Renal cortical epithelial cell (primary cell): ENCODE measurements at places on chromosomes 5 and 9. TPM values are rescaled to one million over a fixed set of nuclear protein-coding genes. Genes with fewer than 3 reads are reported as not detected.

- DNase-seq = no peak
These were observed 56.4 kb downstream of the ALDH7A1 start for GRCh38 chr5:126538579-126538978.

- no peak for DNase-seq
These were observed 135.4 kb upstream of the IER5L start for GRCh38 chr9:129313331-129313955.

GRCh38 chr5:151406322-151406947, 41.0 kb upstream of the SLC36A1 start:
- peak; percentile 26 for DNase-seq

- no peak for DNase-seq
These were observed 362.0 kb downstream of the SPOCK1 start for GRCh38 chr5:137136991-137137632.

IFNK gene
- total RNA-seq = not detected in 2 replicates

GRCh38 chr5:59830536-59831200, 62.9 kb downstream of the PDE4D start:
- no peak for DNase-seq

CNTNAP3 gene
- total RNA-seq = 1.9 and 2.2 TPM in 2 replicates

INIP gene
- total RNA-seq = 22.4 and 43.0 TPM in 2 replicates

DNA sequence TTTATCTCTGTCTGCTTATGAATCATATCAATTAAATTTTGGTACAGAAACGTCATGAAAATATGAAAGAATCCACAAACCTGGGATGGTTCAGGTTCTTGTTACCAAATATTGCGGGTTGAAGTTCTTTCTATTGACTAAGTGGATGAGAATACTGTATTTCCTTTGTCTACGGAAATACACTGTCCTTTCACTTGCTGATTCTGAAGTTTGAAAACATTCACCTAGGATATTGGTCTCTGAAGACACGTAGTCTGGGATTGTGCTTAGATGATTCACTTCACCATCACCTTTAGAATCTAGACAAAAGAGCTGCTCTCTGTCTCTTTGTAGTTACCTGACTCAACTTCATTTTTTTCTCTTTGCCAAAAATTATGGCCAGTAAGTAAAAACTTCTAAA, 222.4 kb downstream of the FBN2 start:
- DNase-seq = no peak

DNA sequence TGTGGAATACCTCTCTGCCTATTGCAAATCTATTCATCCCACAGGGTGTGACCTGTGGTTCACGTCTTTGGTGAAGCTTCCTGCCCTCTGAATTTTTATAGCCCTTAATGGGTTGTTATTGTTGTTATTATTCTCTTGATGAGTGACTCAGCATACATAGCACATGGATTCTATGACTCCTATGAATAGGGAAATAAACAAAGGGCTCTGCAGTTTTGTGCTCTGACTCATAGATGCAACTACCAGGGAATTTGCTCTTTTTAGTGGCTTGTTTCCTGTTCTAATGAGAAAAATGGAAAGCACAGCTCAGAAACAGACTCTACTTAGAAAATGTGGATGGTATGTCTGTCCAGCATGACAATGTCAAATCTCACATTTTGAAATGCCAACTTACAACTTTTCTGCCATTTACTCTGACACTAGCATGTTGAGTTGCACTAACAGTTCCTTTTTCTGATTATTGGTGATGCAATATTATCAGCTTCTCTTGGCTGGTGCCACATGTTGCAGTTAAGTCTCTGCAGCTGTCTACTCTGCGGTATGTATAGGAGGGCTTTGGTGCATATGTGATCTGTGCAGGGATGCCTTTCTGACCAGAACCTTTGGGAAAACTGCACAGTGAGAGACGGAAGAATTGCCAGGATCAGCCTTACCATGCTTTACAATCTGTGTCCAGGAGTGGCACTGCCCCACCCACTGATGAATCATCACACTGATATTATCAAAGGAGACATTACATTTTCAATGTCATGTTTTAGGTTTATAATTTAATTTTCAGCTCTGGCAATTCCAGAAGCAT, 996.4 kb upstream of the WWC1 start:
- DNase-seq = peak; percentile 99

SHC3 gene
- total RNA-seq = 1.1 and 2.1 TPM in 2 replicates

DNA sequence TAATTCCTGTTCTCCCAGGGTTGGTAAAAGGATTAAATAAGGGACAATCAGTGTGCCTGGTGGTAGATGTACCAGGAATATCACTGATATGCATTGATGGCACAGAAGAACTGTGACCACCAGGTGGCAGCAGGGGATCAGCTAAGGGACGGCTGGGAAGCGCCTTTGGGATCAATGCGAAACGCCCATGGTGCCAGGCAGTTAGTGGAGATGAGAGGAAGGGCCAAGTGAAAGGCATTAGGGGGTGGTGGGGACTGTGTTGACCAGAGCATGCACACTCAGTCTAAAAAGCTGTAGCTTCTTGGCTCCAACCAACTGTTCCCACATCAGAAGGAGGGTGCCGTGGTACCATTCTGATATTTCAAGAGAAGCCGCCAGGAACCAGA, 55.6 kb downstream of the ARHGEF37 start:
- peak; percentile 69 for DNase-seq

- DNase-seq = no peak
These were observed 49.2 kb downstream of the TIMD4 start for GRCh38 chr5:156913719-156914370.

ZFP37 gene
- total RNA-seq = 1.6 and 5.2 TPM in 2 replicates

DNA sequence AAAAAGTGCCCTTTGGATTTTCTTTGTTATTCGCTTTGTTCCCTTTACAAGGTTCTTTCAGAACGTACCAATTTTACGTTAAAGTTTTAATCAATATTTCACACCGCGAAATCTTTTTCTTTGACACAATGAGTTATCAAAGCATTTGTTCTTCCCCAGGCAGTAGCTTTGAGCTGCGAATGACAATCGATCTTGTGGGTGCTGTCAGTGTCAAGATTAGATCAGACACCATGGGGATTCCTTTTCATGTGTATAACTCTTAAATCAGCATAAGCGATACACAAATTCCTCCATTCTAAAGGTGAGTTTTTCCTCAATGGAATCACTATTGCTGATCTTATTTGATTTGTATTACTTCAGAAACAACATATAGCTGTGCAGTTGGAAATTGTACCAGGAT, 145.5 kb downstream of the ST8SIA4 start:
- no peak for DNase-seq

DNA sequence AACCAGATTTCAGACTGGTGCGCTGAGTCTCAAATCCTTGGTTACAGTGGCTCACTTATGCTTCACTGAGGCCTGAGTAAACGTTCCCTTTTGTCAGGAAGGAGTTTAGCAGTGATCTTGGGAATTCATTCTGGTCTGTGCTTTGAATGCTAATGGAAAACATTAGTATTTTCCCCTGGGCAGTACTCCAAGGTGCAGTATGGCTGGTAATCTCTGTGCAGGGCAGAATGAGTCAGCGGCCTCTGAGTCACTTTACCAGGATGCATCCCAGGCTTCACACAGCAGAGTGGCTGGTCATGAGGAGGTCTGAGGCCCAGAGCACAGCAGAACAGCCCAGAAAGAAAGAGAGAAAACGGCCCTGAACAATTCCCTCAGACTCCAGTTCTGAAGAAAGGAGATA, 54.0 kb downstream of the PCA3 start:
- DNase-seq = peak; percentile 99

- no peak for DNase-seq
These were observed 46.2 kb downstream of the FRMD3 start for GRCh38 chr9:83491995-83492394.

DNA sequence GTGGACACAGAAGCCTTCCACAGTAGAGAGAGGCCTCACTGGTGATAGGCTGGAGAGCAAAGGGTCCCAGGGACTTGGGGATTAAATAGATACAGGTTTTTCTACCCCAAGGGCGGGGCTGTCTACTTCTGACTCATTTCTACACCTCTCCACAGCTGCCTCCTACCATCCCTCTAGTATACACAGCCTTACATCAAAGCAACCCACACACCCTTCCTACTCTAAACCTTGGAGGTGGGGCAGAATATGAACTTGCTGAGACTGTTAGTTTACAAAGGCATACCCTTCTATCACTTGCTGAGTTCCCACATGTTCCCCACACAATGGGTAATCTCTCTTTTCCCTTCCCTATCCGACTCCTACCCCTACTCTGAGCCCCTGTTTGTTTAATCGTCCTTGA, 19.9 kb upstream of the PCA3 start:
- DNase-seq = no peak

- DNase-seq = no peak
These were observed 75.3 kb downstream of the INSYN2B start for GRCh38 chr5:169905017-169905416.

IFNA13 gene
- total RNA-seq = not detected in 2 replicates

SAPCD2 gene
- total RNA-seq = 0.99 and 12.0 TPM in 2 replicates

DNA sequence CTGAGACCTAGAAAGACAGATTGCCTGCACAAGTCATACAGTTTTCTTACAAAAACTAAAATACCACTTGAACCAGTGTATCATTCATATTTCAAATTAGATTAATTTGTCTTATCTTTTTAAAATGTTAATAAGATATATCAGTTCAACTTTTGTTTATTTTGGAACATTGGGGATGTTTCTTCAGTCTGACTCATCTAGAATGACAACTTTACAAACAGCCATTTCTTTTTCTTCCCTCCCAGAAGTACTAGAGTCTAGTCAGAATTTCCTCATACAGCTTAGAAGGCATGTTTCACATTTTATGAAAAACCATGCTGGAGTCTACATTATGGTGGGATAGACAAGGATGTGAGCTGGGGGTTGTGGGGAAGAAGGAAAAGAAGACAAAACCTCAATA, 262.5 kb downstream of the NFIB start:
- no peak for DNase-seq

DNA sequence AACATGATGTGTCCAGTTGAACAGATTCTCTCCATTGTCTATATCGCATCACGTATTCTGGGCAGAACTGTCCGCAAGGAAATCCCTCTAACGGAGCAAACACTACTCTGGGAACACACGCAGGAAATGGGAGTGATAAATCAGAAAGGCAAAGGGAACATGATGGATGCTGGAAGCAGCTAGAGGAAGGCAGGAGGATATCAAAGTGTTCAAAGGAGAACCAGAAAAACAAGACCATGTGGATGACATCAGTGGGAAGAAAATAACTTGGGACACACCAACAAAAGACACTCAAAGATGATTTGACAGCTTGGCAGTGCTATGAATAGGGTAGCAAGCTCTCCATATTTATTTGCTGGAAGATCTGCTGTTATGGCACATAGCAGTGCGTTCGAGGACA, 142.9 kb downstream of the PLK2 start:
- DNase-seq = no peak

TAF11L5 gene
- total RNA-seq = not detected in 2 replicates

SHISAL2B gene
- 0.20 TPM in 1 of 2 replicates, not detected in the other for total RNA-seq

ADAM19 gene
- total RNA-seq = 6.2 and 9.4 TPM in 2 replicates

GRCh38 chr9:121059998-121060636, 10.0 kb upstream of the C5 start:
- DNase-seq = peak; percentile 70

DNA sequence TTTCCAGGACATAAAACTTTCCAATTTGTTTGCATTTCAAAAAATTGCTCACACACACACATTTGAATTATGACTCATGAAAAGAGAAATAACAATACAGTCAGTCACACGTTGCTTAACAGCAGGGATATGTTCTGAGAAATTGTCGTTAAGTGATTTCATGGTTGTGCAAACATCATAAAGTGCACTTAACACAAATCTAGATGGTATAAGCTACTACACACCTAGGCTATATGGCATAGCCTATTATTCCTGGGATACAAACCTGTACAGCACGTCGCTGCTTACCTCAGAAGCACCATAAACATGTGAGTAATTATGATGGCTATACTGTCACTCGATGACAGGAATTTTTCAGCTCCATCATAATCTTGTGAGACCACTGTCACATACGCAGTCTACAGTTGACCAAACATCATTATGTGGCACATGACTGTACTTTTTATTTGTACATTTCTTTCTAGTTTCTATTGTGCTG, 378.2 kb downstream of the ACTL7B start:
- peak; percentile 62 for DNase-seq

HMMR gene
- 1.4 and 18.9 TPM in 2 replicates for total RNA-seq

DNA sequence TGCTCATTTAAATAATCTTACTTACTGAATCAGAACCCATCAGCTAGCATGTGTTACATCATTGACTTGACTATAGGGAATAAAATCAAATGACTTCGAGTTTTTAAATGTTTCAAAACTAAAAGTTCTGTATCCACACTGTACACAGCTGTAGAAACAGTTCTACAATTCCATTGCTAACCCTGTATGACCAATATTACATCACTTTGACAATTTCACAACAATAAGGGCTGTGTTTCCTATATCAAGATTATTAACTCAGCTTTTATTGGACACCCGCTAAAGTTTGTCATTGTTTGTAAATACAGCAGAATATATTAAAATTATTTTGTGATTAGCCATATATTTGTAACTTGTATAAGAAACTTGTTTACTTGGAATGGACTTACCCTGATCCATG, 540.8 kb downstream of the PRELID2 start:
- DNase-seq = no peak

DNA sequence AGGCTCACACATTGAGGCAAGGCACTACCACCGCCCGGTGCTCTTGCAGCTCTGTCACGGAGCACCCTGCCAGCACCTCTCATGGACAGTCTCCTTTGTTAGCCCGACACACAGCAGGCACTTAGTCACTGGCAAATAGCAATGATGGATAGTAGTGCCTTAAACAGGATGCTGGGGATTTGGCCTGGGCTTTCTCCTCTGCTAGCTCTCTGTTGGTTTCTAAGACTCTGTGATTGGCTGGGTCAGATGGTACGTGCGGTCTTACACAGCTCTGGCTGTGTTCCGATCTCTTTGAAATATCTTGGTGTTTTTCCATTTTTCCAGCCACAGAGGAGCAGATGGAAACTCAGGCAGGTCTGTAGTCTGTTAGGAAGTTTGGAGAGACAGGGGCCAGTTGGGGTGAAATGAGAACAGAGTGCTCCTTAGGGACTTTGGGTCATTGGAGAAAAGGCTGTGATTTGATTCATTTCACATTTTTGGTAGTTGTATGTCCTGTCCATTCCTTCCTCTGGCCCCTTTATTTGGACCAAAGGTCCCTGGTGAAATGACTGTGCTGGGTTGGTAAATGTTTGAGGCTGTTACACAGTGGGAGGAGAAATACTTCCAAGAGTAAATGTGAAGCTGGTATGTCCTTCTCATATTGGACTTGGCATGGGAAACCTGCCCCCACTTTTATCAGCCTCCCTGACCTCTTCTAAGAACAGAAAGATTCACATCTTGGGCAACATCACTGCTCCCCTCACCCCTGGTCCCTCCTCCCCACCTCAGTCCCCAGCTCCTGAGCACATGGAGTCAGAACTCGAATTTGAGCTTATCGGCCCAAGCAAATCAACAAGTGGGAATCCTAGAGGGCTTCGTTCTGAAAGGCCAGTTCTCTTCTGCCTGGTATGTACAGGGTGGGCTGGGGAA, 3.4 kb downstream of the SMIM3 start:
- no peak for DNase-seq

- no peak for DNase-seq
These were observed 114.8 kb downstream of the COL23A1 start for GRCh38 chr5:178475422-178475821.

PCDHB12 gene
- total RNA-seq = 1.2 TPM in 1 of 2 replicates, not detected in the other

DNA sequence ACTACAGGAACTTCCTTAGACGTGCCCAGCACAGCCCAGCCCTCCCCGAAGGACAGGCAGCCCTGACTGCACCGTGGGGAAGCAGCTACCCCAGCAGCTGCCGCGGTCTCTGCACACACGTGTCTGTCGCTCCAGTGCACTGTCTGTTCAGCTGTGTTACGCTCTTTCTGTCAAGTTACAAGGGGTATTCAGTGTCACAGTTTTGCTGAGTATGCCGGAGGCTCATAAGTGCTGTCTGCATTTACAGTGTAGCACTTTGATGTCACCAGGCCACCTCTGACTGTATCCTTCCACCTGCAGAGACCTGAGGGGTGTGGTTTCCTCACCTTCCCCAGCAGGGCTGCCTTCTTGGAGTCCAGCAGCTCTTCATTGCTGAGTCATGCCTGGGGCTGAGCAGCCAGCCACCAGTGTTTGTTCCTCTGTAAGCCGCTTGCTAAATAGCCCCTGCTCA, 126.8 kb downstream of the EHMT1 start:
- peak; percentile 57 for DNase-seq
